ENCODE measurements at places on chromosomes 16 and 17.

GRCh38 chr17:40415390-40415789 is 2.3 kb downstream of the TOP2A start:
- peak; percentile 16 for DNase-seq

GRCh38 chr16:81696961-81697615 is 82.0 kb upstream of the PLCG2 start:
- DNase-seq, result no peak

- no peak for DNase-seq
These were observed 497.2 kb upstream of the CDH5 start for GRCh38 chr16:65869261-65869660.

DNA sequence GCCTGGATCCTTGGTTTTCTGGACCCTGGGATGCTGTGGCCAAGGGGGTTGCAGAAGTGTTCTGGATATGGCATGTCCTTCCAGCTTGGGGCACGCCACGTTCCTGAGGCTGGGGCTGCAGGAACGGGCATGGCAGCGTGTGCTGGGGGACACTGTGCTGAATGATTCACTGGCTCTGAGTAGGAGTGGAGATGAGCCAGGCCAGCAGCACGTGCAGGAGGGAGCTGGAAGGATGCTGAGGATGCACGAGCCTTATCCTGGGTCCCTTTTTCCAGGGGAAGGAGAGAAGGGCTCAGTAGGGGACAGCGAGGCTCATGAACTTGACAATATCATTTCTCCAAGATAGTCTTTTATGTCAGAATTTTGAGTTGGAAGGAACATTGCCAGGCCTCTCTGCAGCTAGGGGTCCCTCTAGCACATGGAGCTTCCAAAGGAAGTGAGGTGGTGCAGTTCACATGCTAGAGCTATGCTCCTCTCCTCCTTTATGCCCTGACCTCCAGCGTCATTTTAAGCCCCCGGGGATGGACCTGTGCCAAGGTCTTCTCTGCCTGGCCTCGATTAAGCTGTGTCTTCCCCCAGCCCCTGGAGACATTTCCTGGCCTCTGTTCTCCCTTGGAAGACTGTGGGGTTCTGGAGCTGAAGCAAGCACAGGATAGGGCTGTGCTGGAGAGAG is 125.9 kb downstream of the OR1D5 start:
- no peak for DNase-seq

GRCh38 chr17:66755101-66755943 is 79.6 kb upstream of the CACNG5 start:
- DNase-seq, result peak; percentile 91

- no peak for DNase-seq
These were observed 82.9 kb downstream of the KSR1 start for GRCh38 chr17:27539152-27539551.

- no peak for DNase-seq
These were observed 1.7 kb downstream of the GPRC5C start for GRCh38 chr17:74433421-74434121.

GRCh38 chr17:43465049-43465448 is 18.7 kb upstream of the DHX8 start:
- DNase-seq, result no peak

DNA sequence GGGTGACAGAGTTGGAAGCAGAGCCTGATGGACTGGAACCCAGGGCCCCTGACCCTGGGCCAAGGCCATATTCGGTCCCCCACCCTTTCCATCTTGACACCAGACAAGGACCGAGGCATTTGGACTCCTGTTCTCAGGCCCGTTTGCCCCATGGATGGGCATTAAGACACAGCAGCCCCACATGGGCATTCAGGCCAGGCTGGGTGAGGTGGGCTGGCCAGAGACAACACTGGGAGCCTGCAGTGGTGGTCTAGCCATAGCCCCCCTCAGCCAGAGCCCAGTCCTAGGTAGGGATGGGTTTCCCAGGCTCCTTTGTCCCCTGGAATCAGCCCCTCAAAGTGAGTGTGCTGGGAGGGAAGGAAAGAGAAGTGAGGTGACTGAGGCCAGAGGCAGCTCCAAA is 1.6 kb downstream of the PDK2 start:
- no peak for DNase-seq

DNA sequence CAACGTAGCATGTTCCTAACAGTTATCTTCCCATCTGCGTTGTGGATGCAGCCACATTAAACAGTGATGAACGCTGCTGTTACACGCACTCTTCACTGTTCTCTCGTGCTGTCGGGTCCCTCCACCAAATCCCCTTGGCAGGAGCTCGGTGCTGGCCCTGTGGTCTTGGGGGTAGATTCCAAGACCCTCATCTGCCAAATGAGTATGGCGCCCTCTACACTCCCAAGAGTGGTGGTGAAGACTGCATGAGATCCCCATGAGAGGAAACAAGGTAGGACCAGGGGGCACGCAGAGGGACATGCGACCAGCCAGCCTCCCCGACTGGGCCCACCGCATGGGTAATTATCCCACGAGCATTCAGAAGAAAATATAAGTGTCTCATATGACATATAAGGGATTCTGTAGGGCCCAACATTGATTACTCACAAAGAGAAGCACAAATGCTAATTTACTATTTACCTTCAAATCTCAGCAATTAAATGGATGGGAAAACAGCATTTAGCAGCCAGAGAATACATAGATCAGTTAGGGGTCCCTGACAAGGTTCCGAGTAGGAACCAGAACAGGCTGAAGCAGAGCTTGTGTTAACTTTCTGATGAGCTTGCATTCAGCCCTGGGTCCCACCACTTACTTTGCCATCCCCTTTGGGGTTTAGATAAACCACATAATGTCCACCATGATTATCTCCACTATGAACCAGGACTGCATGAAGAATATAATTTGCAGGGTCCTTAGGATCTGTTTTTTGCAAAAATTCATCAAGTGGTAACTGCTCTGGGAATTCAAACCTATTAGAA is 23.8 kb downstream of the LITAFD start:
- no peak for DNase-seq

GRCh38 chr16:47375423-47375822 is 85.4 kb downstream of the ITFG1 start:
- DNase-seq, result no peak

DNA sequence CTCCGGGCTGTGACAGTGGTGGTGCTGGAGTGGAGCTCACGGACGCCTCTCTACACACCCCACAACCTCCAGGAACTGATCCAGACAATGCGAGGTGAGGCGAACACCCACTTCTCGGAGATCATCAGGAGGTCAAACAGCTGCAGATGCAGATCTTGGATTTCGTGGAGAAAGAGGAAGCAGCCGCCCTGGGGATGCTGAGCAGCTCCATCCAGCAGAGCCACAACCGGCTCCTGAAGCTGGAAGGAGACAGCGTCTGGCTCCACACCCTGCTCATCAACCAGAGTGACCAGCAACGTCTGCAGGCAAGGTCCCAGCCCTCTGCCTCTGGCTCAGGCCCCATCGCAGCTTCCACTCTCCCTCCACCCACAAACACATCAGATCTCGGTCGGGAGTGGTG is 13.2 kb upstream of the SLC16A5 start:
- DNase-seq, result no peak

DNA sequence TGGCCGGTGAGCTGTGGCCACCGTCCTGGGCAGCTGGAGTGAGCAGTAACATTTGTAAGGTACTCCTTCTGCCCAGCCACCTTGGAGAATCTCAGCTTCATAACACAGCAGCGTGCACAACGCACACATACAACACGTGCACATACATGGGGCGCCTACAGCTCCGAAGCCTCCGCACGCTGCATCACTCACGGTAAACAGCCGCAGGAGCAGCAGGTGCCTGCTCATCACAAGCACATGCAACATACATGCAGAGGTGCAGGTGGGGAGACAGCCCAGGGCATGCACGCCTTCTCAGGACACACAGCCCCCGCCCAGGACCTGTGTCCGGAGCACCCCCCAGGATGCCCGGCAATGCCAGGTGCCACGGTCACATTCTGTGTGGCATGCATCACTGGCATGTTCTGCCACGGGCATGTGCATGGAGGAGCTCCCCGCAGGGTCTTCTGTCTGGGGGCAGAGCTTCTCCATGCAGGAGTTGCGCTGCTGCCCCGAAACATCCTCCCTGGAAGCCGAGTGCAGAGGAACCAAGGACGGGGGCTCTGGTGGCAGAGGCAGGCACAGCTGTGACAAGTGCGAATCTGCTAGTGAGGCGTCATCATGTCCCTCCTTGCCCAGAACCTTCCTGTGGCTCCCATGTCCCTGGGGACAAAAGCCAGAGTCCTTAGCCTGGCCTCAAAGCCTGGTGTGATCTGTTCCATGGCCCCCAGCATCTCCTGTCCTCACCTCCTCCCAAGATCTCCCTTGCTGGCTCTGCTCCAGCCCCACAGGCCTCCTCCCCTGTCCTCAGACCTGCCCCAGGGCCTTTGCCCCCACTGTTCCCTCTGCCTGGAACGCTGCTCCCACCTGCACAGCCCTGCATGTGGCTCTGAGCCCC is 184.0 kb upstream of the GSE1 start:
- no peak for DNase-seq

- no peak for DNase-seq
These were observed 53.9 kb downstream of the MGAT5B start for GRCh38 chr17:76922084-76922483.

DNA sequence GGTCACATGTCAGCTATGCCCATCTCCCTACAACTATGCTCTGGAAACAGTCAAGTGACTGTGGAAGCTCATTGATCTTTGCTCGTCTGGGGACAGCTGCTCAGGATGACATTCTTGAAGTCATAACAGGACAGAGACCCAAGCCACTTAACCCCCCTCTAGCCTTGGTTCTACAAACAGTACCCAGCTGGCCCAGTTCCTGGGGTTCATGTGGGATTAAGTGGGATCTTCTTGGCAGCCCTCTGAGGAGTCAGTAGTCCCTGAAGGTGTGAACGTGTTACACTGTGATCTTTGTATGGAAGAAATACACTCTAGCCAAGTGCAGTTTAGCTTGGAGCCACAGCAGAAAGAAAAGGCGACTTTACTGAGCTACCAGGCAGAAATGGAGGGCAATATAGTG is 25.8 kb downstream of the UBN1 start:
- no peak for DNase-seq

- peak; percentile 29 for DNase-seq
These were observed 24.9 kb upstream of the RFFL start for GRCh38 chr17:35088356-35088880.

DNA sequence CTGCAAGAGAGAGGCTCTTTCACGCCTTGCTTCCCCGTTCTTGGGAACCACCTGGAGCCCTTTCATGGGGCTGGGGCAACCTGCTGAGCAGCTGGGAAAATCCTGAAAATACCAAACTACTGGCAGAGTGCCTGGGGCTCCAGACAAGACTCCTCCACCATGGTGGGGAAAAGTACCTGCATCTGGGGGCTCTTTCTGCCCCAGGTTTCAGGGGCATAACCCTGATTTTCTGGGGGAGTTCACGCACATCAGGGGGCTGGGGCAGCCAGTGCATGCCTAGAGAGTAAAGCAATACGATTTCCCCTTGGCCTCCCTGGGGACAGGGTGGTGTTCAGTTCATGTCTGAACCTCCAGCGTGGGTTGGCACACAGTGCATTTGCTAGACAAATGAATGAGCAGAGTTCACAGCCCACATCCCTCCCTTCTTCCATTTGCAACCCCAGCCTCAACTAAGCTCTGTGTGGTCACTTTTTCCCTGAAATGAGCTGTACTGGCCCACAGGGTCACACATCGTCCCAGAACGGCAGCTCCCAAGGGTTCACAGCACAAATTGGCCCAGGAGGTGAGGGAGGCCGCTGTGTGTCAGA is 5.2 kb upstream of the CDC42EP4 start:
- DNase-seq, result no peak

DNA sequence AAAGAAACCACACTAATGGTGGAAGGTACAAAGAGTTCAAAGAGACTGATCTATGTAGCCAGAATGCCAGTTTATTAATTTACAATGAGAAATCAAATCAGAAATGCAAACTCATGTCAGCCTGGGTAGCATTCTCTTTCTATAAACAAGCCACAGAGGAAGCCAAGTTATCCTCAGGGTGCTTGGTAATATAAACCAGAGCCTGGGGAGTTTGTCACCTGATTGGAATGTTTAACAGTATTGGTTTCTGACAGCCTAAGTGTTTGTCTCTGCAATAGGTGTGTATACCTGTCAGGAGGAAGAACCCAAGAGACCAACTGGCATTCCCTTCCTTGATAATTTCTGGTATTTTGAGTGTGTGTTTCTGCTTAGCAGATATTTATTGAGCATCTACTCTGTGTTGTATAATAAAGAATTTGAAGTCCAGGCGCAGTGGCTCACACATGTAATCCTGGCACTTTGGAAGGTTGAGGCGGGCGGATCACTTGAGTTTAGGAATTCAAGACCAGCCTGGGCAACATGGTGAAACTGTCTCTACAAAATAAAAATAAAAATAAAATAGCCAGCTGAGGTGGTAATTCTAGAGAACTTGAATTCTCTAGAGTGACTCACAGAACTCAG is 3.1 kb upstream of the C17orf58 start:
- DNase-seq, result no peak

GRCh38 chr17:82780971-82781893 is 29.4 kb downstream of the TBCD start:
- DNase-seq, result no peak

GRCh38 chr17:60258313-60258712 is 108.5 kb downstream of the CA4 start:
- no peak for DNase-seq

DNA sequence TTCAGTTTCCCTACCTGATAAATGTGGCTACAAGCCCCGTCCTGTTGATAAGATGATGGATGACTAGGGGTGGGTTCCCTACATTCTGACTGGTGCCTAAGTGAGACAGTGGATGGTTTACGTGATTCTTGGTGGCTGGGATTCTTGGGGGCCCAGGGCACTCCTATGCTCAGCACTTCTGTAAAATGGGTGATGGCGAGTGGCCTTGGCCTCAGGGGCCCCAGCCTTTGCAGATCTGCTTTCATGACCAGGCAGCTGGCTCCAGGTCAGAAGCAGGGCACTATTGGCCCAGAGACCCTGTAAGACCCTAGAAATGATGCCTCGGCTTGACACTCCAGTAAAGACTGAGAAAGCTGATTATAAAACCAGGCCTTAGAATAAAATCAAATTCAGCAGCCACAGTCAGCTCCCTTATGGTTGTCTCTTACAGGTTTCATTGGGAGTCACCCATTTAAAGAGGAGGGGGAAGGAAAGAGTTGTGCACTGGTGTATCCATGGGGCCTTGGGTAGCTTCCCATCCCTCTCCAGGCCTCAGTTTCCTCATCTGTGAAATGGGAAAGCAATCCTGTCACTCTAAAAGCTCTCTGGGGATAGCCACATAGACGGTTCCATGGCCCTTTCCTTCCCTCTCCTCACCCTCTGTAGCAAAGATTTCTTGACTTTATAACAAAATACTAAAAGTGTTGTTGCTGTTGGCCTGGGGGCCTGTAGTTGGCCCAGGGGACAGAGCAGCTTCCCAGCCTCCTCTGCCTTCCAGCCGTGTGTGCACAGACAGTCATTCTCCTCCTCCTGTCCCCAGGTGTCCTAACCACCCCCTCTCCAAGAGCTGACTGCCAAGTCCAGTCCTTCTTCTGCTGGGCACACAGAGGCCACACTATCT is 1.2 kb downstream of the SNX20 start:
- DNase-seq, result no peak
